ENCODE measurements at places on chromosomes 6 and 20.
A peak's percentile ranks its signal among the peaks of the same experiment; 100 is the strongest.

DNA sequence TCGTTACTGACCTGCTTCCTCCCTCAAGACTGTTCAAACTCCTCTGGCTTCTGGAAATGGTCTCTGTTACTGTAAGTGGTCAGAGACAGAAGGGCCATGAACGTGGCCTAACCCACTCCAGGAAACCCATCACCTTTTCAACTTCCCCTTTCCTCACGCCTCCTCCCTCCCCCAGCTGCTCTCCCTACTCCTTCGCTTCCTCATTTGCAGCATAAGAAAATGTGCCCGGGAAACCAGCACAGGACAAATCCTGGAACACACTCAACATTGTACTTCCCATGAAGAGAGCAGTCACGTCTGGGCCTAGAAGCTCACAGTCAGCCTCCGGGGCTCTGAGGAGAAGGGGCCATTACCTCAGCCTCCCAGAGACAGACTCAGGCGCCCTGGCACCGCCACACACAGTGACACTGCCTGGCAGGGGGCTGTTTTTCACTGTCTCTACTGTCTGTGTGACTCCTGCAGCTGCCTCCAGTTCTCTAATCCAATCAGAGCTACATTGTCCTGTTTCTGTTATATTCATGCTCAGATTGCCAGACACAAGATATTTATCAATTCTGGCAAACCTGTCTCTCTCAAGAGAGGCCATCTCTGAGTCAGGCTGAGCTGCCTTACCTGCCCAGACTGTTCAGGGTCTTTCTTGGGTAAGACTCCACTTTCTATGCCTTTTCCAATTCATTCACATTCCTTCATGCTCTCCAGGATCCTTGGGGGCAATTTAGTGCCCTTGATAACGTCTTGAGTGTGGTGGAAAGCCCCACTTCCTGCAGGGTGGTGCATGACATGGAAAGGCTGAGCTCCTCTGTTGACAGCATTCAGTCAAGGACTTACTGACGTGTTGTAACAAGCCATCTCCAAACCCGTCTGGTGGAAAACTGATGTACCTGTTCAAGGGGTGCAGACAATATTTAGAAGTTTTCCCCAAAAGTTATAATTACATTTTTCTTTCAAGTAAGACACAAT is 242.2 kb downstream of the HIVEP2 start:
- DNase-seq, result peak; percentile 47

- no peak for DNase-seq
Observed at GRCh38 chr6:45728674-45729073, 287.0 kb downstream of the CLIC5 start.

GRCh38 chr6:162262466-162263196 is 464.9 kb downstream of the PRKN start:
- DNase-seq, result no peak

GRCh38 chr20:49796600-49797343 is 15.9 kb upstream of the SLC9A8 start:
- DNase-seq, result no peak

GRCh38 chr20:32165836-32166545 is 41.6 kb downstream of the PLAGL2 start:
- no peak for DNase-seq

GRCh38 chr20:7196481-7196880 is 429.0 kb downstream of the BMP2 start:
- no peak for DNase-seq

GRCh38 chr20:22763257-22763906 is 179.0 kb upstream of the FOXA2 start:
- no peak for DNase-seq

GRCh38 chr20:24340933-24341332 is 128.5 kb upstream of the SYNDIG1 start:
- DNase-seq, result no peak

GRCh38 chr20:35002426-35003210 is 47.0 kb downstream of the MYH7B start:
- DNase-seq, result peak; percentile 13

DNA sequence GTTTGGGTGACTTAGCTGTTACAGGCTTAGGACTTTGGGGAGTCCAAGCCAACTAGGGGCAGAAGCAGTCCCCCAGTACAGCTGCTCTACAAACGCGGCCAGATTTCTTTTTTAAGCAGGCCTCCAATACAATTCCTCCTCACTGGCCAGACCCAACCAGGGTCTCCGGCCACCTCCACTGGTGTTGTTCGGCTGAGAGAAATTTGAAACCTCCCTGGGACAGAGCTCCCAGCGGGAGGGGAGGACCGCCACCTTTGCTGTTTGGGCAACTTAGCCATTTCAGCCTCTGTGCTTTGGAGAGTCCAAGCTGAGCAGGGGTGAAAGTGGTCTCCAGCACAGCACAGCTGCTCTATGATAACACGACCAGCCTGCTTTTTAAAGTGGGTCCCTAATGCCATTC is 59.4 kb upstream of the KHDRBS2 start:
- DNase-seq, result no peak

DNA sequence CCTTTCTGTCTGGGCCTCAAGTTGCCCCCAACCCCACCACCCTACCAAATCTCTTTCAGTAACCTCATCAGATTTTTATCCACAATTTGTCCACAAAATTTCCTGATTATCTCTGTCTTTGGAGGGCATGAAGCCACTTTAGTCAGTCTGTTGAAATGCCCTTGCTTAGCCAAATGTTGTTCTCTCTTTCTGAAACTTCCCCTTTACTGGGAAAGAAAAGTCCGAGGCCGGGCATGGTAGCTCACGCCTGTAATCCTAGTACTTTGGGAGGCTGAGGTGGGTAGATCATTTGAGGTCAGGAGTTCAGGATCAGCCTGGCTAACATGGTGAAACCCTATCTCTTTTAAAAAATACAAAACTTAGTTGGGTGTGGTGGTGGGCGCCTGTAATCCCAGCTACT is 33.8 kb downstream of the TOMM6 start:
- DNase-seq, result no peak

DNA sequence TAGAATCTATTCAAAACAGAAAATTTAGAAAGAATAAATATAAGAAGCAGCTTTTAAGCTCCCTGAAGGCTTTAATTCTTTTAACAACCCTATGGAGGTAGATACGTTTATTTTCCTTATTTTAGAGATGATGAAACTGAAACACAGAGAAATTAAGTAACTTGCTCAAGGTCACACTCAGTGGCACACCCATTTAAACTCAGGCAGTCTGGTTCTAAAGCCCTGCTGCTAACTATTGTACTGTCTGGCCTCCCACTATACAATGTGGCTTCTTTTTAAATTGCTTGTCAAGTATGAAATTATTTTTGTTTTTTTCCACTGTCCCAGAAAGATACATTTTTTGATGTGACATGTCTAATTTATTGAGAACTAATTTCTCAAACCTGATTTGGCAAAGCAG is 55.7 kb downstream of the FAM217A start:
- DNase-seq, result no peak

- DNase-seq, result no peak
Observed at GRCh38 chr20:58901488-58902402, 49.2 kb downstream of the GNAS start.

GRCh38 chr6:124755321-124755720 is 206.9 kb upstream of the RNF217 start:
- no peak for DNase-seq

DNA sequence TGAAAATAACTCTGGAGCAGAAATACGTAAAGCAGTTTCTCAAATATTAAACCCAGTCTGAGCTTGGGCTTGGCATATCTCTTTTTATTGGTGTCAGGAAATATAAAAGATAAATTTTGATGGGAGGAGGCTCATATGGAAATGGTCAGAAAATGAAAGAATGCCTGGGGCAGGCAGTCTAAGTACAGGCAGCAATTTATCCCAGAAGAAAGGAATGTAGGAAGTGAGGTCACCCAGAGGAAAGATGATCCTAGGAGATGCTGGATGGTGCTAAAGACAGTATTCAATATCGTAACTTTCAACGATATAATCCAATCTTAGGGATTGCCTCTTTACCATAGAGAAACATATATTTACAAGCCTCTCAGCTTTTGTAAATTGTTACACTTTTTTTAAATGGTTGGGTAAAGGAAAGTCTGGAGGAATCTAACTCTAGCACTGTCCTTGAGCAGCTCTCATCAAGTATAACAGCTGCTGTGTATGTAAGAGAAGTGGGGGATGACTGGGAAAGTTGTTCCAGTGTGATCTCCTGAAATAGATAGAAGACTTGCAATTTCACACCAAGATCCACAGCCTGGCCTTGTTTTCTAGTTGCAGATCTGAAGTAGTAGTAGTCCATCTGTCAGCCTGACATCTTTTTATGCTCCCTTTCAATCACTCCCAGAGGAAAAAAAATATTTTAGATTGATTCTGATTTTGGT is 256.9 kb upstream of the SASH1 start:
- no peak for DNase-seq

- DNase-seq, result peak; percentile 12
Observed at GRCh38 chr6:21022343-21023107, 488.3 kb downstream of the CDKAL1 start.

GRCh38 chr20:62665826-62666735 is 23.8 kb downstream of the SLCO4A1 start:
- no peak for DNase-seq

DNA sequence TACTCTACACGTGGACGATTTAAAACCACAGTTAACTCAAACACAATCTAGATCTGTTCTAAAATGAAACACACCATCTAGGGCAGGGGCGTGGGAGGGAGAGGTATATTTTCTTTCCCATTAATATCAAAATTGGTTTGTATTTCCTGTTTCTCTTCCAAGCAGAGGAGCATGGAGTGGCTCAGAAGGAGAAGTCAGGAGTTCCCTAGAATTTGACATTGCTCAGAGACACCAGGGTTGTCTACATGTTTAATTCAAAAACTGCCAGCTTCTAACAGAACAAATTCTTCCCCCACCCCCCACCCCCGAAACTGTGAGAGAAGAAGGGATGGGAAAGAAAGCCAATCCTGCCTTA is 2.3 kb downstream of the PREX1 start:
- no peak for DNase-seq

- no peak for DNase-seq
Observed at GRCh38 chr6:13384966-13385365, 56.6 kb upstream of the TBC1D7 start.

DNA sequence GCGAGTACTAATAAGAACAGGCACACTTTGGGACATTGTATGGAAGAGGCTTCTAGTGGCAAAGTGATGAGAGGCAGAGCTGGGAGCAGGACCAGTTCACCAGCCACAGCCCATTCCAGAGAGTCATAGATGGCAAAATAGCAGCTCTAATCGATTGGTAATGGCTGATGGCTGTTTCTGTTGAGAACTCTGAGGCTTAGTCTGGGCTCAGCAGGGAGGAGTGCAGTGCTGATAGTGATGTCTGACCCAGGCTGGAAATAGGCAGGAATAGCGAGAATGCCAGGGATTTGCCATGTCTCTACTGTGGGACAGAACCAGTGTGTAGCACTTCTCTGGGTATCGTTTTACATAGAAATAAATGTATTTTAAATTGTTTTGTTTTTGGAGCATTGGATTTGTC is 620.0 kb upstream of the FLRT3 start:
- DNase-seq, result no peak

- no peak for DNase-seq
Observed at GRCh38 chr6:168217880-168218537, 101.6 kb downstream of the DACT2 start.

- no peak for DNase-seq
Observed at GRCh38 chr6:11729076-11729475, 49.5 kb downstream of the ADTRP start.

All from left colon (tissue), 2 donors.